Naive B cell (primary cell): ENCODE measurements at places on chromosomes 1 and 21.

DNA sequence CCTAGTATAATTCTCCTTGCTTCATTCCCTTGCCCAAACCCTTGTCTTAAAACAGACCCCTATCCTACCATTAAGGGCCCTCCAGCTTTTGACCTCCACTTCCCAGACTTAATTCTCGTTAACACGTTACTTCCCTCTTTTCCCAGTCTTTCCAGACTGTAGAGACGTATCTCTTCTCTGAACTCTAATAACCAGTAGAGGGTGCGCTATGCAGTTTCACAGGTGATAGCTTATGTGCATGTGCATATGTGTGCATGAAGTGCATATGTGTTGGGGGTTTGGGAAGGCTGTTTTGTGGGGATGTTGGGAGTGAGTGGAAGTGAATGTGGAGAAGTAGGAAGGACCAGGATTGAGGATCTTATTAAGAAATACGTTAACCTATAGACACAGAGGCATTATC is 78.1 kb upstream of the CCDC190 start:
- DNase-seq: no peak

GRCh38 chr21:26952374-26953066 is 14.4 kb downstream of the ADAMTS5 start:
- no peak for DNase-seq

DNA sequence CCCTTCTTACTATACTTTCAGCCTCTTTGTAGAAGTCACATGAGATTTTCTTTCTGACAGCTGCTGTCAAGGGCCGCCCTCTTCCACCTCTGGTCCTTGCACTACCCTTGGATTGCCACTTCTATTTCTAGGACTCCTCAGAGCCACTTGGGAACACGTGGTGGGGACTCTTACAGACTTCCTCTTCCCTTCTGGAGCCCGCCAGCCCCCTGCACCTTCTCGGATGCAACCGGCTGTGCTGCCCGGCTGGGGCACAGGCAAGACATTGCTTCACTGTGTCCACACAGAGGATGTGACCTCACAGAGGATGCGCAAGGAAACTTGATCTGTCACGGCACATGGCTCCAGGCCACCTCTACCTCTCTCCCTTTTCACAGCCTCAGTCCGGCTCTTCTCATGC is 2.4 kb upstream of the IKBKE start:
- no peak for DNase-seq

- no peak for DNase-seq
Observed at GRCh38 chr1:65478379-65479026, 58.0 kb downstream of the LEPR start.

- DNase-seq: no peak
Observed at GRCh38 chr1:30773722-30774358, 16.3 kb upstream of the LAPTM5 start.

DNA sequence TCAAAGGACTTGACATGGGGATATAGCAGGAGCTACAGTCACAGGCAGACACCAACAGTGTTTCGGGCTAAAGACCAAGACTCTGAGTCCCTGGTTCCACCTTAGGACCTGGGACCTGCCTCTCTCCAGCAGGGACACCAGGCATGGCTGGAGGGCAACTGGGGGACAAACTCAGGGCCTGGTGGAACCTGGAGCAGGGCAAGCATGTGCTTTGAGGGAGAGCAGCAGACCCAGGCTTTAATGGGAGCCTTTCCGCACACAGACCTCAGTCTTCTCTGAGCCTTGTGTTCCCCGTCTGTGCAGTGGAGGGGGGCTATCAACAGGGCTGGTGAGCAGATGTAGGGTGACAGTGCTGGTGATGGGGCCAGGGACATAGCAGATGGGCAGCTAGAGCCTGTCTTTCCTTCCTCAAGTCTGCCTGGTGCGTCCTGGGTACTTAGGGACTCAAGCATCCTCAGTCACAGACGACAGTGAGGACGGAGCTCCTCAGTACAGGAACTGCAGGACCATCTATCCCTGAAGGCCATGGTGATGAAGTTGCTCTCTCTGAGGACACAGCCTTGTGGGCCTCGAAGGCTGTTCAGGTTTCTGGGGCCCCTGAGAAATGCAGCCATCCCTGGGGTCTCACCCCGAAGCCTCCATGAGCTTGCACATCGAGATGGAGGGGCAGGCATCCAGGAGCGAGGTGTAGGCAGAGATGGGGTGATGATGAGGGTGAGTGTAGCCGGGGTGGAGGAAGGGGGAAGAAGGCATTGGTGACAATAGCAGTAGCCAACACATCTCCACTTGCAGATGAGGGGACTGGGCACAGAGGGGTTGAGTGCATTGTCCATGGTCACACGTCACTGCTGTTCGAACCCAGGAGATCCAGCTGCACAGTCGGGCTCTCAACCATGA is 593.4 kb downstream of the PTPRU start:
- no peak for DNase-seq

DNA sequence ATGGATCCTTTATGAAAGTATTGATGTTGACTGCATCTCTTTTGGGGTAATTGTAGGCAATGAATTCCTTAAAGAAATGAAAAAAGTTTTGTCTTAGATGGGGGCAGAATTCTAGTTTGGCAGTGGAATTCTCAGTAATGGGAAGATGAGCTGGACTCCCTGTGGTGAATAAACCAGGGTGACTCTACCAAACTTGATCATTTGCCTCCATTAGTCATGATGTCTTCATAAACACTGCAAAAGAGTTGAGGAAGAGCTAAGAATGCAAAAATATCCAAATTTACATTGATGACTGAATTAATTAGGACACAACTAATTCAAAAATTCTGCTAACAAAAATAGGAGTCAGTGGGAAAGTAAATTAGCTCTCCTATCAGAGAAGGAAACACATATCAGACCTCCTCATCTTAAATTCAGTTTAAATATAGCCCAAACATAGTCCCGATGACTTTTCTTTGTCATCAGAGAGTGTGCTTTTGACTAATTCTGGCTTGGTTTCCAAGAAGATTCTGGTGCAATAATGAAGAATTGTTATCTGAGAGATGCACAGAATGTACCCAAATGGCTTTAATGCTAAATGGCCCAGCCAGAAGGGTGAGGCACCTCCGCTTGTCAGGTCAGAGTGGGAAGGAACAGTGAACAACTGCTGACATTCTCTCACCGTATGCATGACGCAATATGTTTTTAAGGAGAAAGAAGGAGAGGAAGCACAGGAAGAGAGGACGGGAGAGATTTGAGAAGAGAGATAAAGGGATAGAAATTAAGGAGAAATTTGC is 525.1 kb downstream of the LMO4 start:
- DNase-seq: no peak

DNA sequence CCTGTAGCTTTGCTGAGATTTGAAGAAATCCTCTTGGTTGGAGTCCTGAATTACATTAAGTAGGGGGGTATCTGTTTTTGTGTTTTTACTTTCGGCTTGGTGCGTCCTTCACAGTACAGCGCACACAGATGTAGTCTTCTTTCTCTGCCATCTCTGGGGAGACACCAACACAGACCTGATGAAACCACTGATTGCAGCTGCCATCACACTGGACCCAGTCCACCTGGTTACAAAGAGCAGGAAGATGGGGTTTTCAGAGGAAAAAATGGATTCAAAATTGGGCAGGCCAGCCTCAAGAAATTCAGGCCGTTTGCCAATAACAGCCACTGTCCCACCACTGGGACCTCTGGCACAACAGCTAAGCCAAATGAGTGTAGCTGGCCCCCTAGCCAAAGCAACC is 18.7 kb upstream of the SYT2 start:
- DNase-seq: no peak

DNA sequence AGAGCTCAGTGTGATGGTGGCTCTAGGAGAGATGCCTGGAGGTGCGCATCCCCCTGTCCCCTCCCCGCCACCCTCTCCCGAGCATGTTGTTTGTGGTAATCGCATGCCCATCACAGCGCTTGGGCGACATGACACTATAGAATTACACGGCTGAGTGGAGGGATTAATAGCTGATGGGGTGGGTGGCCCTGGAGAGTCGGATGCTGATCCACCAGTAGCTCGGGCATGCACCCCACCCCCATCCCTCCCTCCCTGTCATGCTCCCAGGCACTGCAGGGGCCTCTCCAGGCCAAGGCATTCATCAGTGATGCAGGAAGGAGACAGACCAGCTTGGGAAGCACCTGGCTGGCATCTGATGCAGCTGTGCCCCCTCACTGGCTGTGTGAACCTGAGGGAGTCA is 159.0 kb upstream of the IGSF21 start:
- DNase-seq: no peak

DNA sequence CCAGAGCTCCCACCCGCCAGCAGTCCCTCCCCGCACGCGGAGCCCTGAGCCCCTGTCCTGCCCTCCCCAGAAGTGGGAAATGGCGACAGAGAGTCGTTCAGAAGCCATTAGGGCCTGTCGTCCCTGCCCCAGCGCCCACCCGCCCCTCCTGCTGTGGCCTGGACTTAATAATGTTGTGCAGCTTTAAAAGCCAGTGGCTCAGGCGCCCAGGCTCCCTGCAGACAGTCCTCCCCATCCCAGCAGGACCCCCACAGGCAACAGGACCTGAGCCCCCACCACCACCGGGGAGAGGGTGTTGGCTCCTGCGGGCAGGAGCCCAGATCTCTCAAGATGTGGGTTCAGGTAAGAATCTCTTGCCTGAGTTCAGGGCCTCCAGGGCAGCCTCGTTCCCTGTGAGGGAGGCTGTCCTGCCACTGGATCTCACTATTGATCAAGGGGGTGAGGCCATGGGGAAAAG is 125.3 kb upstream of the RUNX3 start:
- DNase-seq: no peak

DNA sequence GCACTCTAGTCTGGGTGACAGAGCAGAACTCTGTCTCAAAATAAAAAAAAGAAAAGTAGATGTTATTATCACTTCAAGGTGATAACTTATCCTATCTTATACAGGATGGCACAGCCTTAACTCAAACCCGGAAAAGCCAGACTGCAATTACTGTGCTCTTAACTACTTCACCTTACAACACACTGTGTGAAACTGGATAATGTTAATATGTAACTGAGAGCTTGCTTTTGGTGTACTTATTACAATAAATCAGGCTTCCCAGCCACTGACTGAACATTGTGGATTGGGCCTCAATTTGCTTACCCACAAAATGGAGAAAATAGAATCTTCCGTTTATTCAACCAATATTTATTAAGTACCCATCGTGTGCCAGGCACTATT is 1.4 kb downstream of the ORC1 start:
- DNase-seq: no peak

- DNase-seq: no peak
Observed at GRCh38 chr1:198701250-198701649, 62.4 kb downstream of the PTPRC start.

DNA sequence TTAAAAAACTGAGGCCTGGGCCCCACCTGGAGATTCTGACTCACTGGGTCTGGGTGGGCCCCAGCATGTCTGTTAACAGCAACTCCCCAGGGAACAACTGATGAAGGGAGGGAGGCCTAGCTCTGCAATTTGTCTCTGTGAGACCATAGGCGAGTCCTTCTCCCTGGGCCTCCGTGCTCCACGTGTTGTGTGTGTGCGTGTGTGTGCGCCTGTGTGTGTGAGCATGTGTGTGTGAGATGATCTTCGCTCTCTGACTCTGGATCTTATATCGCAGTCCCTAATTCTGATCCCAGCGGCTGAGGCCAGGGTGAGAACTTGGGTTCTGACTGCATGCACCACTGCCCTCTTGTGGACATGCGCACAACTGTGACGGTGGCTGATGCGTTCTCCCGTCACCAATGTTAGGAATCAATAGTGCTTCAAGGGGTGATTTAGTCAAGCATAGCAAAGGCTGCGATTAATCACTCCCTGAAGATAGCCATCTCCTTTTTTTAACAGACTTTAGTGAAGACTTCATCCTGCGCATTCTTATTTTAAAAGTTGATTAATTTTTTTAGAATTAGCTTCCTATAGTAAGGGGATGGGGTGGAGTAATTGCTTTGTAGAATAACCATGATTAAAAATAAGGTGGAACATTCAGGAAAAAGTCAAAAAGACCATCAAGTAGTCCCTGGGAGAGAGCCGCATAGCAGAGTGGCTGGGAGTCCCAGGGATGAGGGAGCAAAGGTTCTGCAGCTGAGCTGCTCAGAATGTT is 62.4 kb upstream of the USP24 start:
- peak; percentile 68 for DNase-seq

DNA sequence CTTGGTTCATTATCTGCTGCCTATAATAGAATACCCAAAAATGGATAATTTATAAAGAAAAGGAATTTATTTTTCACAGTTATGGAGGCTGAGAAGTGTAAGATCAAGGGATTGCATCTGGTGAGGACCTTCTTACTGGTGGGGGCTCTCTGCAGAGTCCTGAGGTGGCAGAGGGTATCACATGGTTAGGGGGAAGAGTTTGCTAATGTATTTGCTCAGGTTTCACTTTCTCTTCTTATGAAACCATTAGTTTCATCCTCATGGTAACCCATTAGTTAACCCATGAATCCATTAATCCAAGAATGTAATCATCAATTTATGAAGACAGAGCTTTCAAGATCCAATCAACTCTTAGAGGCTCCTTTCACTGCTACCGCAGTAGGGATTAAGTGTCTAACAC is 120.6 kb downstream of the DNM3 start:
- no peak for DNase-seq

- no peak for DNase-seq
Observed at GRCh38 chr1:19037659-19038058, 81.2 kb upstream of the IFFO2 start.

- DNase-seq: no peak
Observed at GRCh38 chr1:56070601-56071000, 508.8 kb downstream of the PLPP3 start.

- no peak for DNase-seq
Observed at GRCh38 chr1:6167391-6168303, 12.5 kb downstream of the CHD5 start.

DNA sequence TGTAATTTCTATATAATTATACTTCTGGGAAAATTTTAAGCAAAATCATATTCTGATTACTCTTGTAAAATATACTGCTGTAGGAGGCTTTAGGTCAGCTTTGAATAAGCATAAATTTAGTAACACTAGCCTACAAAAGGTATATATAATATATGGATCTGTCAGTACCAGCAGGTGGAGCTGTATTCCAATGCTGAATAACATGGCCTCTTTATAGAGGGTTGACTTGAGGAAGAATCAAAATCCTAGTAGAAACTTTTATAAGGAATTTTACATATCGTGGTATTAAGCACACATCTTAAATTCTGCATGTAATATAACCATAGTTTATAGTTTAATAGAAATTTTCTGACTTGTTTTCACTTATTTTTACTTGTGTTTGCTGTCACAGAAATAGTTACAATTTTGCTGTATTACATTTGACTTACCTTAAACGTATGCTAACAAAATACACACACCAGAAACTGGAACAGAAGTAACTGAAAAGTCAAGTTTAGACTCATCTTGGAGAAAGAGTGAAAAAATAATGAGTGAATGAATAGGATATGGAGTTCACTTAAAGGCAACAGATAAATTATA is 79.3 kb downstream of the HMCN1 start:
- no peak for DNase-seq

- no peak for DNase-seq
Observed at GRCh38 chr1:22729912-22730311, 19.3 kb downstream of the EPHB2 start.

DNA sequence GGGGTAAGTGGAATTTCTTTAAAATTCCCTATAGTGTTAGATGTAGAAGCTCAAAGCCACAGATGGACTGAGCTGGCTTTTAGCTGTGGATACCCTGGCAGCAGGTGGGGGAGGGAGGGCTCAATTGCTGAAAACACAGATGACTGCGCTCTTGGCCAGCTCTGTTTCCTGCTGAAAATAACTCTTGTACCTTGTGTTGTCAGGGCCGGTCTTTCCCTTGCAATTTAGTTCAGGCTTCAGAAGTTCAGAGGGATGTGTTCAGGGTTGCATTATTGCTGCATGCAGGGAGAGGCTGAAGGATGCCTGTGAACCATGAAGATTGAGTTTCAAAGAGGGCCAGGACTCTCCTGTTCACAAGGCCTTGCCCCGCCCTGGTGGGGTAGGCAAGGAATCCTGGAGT is 58.1 kb upstream of the GCLM start:
- no peak for DNase-seq
